ELR (cell line): ENCODE measurements at places on chromosomes 12 and 14.
A peak's percentile ranks its signal among the peaks of the same experiment; 100 is the strongest.

DNA sequence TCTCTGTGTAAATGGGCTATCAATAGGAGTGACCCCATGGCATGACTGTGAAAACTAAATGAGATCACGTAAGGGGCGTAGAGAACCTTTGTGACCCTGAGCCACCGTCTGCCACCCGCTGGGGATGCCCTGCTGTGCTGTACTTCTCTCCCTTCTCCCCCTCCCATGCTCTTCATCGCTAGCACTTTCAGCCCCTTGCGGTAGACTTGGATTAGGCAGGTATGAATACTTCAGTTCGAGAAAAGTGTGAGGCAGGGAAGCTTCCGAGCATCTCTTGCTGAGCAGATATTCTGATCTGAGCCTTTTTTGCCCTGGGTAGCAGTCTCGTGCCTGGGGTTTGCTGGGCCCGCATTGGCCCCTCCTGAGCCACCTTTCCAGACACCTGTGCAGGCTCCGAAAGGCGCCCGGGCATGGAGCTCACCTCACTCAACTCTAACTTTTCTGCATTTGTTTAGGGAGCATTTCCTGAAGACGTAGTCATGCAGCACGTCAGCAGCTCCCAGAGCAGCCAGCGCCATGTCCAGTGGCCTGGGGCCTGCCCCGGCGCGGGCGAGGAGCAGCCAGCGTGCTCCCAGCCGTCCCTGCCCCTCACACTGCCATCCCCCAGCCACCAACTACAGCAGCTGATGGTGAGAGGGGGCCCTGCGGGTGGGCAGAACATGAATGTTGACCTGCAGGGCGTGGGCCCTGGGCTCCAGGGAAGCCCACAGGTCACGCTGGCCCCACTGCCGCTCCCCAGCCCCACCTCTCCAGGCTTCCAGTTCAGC, 40.4 kb downstream of the DDX51 start:
- no peak for DNase-seq

- DNase-seq = no peak
These were observed 6.6 kb upstream of the IKZF4 start for GRCh38 chr12:56014205-56014604.

DNA sequence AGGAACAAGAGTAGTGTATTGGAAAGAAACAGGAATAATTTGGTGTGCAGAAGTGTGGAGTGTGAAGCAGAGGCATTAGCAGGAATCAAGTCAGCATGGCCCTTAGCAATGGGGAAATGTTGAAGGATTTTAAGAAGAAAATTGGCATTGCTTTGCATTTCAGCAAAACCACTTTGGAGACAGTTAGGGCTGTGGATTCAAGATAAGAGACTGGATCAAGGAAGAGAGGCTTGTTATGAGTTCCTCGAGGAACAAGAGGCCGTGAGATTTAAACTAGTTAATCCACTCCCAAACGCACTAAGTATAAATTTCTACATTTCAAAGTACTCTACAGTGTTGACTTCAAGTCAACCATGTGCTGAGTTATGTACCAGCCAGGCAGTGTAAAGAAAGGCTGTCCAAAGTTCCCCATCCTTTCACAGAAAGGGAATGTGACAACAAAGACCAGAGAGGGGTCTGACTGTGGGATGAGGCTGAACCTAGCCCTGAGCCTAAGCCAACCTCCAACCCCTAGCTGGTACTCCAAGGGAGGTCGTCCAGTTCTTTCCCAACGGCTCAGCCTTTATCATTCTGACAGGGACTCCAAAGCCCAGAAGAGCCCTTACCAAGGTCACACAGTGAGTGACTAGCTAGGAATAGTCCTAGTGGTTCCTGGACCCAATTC, 91.2 kb upstream of the BMP4 start:
- DNase-seq = no peak

DNA sequence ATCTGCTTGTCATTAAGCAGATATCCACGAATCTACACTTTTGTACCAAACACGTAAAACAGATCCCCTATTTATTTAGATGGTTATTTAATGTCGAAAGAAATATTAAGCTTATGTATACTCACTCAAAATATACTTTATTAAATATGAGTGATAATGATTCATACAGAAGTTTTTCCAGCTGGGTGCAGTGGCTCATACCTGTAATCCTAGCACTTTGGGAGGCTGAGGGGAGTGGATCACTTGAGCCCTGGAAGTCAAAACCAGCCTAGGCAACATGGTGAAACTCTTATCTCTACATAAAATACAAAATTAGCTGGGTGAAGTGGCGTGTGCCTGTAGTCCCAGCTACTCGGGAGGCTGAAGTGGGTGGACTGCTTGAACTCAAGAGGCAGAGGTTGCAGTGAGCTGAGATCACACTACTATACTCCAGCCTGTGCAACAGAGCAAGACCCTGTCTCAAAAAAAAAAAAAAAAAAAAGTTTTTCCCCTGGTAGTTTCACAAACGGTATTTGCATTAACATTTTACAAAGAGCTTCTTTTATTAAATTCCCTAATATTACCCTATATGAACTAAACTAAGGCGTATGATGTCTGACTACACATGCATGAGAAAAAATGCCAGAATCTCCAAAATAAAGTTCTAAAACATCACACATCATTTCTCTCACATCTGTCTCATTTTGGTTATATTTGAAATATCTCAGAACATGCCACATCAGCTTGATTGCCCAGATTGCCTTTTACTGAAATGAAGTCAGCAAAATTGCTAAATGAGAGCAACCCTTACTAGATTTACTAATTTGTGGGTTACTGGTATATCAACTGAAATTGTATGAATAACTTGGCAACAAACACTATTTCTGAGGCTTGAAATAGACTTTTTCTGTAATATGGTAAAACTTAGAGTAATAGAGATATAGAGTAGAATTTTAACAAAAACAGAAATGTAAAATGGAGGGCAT, 74.9 kb downstream of the PAWR start:
- DNase-seq = no peak

DNA sequence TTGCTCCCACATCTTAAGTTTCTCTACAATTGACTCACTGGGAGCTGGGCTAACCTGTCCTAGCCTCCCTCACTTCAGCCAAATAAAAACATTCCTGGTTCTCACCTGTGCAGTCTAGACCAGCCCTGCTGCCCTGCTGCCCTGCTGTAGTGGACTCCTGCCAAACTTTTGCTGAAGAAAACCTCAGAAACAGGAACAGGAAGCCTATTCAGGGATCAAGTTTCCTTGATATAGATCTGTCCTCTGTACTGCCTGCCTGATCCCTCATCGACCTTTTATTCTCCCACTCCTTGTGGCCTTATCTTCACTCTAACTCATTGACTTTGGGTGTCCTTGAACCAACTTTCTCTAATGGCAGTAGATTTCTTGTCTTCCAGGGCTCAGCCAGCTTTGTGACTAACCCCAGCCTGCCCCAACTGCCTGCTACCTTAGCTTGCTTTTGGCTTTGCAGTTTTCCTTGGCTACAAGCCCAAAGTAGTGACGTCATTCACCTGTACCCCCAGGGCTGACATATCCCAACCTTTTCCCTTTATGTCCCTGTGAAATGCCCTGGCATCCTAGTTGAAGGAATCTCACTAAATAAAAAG, 234.8 kb downstream of the DUSP6 start:
- peak; percentile 37 for DNase-seq

DNA sequence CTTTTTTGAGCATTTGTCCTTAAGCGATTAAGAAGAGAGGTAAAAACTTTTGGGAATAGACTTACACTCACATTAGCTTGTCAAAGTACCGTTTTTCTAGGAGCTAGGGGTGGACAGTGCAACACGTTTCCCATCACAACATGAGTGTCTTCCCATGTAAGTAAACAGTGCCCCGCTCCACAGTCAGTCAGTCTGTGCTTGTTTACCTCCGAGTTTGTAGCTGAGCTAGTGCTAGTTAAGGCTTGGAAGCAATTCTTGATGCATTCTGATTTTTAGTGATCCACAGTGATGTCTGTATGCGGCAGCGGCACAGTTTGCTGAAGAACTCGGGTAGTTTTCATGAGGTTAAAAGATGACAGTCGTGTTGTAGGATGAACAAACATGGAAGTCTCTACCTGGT, 941 bp downstream of the ZDHHC17 start:
- peak; percentile 36 for DNase-seq

DNA sequence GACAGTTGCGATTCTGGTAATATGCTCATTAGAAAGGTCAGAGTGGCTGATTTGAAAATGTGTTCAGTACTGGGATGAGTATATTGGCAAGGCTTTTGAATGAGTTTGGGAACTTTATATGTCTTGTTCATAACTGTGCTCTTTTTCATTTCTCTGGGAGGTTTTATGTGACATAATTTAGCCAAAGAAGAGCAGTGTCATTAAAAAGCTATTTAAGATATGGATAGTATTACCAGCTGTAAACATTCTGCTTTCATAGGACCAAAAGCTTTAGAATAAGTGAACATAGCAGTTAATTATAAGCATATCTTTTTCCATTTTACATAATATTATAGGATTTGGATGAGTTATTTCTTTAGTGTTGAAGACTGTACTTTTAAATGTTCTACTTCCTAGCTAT, 260.4 kb downstream of the TTC6 start:
- no peak for DNase-seq

DNA sequence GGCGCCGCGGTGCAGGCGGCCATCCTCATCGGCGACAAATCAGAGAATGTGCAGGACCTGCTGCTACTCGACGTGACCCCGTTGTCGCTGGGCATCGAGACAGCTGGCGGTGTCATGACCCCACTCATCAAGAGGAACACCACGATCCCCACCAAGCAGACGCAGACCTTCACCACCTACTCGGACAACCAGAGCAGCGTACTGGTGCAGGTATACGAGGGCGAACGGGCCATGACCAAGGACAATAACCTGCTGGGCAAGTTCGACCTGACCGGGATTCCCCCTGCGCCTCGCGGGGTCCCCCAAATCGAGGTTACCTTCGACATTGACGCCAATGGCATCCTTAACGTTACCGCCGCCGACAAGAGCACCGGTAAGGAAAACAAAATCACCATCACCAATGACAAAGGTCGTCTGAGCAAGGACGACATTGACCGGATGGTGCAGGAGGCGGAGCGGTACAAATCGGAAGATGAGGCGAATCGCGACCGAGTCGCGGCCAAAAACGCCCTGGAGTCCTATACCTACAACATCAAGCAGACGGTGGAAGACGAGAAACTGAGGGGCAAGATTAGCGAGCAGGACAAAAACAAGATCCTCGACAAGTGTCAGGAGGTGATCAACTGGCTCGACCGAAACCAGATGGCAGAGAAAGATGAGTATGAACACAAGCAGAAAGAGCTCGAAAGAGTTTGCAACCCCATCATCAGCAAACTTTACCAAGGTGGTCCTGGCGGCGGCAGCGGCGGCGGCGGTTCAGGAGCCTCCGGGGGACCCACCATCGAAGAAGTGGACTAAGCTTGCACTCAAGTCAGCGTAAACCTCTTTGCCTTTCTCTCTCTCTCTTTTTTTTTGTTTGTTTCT, 1.7 kb downstream of the HSPA2 start:
- DNase-seq = no peak

GRCh38 chr12:80763874-80764273, 47.2 kb downstream of the MYF5 start:
- peak; percentile 70 for DNase-seq

GRCh38 chr14:51726166-51726899, 74.6 kb downstream of the FRMD6 start:
- DNase-seq = peak; percentile 74

DNA sequence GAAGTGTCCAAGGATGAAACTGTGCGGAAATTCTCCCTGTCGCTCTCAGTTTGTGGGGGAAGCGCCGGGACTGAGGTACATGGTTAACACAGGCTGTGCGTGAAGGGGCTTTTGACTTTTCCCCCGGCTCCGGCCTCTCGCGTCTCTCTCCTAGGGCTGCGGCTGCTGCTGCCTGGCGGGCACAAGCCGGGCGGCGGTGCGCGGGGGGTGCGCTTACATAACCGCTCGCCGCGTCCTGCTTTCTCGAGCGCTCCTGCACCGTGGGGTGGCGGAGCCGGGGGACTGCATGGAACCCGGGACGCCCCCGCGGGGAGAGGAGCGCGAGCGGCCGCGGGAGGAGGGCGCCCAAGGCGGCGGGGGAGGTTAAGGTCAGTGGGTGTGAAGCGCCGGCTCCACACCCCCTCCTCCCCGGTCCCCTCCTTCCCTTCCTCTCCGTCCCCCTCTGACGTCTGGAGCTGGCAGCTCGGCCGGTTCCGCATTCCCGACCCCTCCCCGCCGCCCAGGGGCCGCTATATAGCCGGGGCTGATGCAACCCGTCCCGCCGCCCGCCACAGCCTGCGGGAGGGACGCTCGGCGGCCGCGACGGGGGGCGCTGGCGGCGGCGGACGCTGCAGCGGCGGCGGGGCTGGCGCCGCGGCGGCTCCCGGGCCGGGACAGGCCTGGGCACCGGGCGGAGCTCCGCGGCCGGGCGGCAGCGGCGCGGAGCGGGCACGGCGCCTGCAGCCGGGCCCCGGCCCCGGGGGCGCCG, at the start of gene JDP2:
JDP2 (plus strand) TSS at position 541 of the 748 bp plus-strand sequence. CDS start 9,899 bp downstream, outside the sequence.
- peak; percentile 66 for DNase-seq

GRCh38 chr14:92994131-92994676, 71.3 kb downstream of the CHGA start:
- DNase-seq = no peak

- no peak for DNase-seq
These were observed 40.5 kb downstream of the DLK1 start for GRCh38 chr14:100767003-100767787.

DNA sequence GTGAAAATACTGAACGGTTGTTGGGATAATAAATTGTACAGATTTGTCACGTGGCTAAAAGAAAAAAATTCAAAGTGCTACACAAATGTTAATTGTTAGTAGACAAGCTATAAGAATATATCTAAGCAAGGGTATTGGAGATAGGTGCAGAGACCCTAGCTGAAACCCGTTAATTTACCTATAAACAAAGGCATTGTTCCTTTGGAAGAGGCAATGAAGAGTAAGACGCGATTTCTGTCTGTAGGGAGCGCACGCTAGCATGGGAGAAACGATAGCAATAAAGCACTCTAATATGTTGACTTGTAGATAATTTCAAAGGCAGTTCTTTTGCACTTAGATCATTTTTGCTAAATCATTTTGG, 565 bp downstream of the CCDC77 start:
- DNase-seq = peak; percentile 61

DNA sequence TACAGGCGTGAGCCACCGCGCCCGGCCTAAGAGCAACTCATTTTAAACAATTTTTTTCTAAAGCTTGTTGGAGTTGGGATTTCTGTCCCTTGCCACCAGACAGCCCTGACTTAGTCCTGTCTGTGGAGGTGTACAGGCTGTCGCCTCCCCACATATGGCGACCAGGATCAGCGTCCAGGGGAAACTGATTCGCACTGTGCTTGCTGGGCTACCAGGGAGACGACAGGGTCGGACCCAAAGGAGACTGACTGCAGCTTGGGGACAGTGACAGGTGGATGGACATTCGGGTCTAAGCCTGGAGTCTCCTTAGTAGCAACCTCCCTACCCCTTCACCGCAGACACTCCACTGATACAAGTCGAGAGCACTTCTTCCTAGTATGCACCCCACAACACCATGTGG, 40.3 kb downstream of the TRAFD1 start:
- DNase-seq = no peak

- DNase-seq = no peak
These were observed 768.8 kb upstream of the TBX3 start for GRCh38 chr12:115452751-115453281.

GRCh38 chr12:6280053-6280469, 30.4 kb upstream of the PLEKHG6 start:
- peak; percentile 97 for DNase-seq

DNA sequence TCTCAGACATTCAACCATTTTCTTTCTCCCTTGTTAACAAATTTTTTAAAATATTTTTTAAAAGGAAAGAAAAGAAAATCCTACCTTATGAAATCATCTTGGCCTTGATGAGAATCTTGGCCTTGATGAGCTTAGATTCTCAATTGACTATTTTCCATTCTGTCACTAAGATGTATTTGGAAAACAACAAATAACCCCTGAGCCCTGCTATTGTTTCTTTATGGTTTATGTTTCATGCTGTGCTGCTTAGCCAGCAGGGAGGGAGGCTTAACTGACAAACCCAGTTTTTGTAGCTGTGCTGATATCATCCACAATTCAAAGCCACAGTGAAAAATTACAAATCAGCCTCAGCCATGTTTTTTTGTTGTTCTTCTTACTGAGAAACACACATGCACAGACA, 404.1 kb downstream of the RAD51B start:
- DNase-seq = no peak
